Right lung (tissue), 10 donors: ENCODE measurements at places on chromosomes 13 and 19. TPM values are rescaled to one million over a fixed set of nuclear protein-coding genes. Genes with fewer than 3 reads are reported as not detected.

DNA sequence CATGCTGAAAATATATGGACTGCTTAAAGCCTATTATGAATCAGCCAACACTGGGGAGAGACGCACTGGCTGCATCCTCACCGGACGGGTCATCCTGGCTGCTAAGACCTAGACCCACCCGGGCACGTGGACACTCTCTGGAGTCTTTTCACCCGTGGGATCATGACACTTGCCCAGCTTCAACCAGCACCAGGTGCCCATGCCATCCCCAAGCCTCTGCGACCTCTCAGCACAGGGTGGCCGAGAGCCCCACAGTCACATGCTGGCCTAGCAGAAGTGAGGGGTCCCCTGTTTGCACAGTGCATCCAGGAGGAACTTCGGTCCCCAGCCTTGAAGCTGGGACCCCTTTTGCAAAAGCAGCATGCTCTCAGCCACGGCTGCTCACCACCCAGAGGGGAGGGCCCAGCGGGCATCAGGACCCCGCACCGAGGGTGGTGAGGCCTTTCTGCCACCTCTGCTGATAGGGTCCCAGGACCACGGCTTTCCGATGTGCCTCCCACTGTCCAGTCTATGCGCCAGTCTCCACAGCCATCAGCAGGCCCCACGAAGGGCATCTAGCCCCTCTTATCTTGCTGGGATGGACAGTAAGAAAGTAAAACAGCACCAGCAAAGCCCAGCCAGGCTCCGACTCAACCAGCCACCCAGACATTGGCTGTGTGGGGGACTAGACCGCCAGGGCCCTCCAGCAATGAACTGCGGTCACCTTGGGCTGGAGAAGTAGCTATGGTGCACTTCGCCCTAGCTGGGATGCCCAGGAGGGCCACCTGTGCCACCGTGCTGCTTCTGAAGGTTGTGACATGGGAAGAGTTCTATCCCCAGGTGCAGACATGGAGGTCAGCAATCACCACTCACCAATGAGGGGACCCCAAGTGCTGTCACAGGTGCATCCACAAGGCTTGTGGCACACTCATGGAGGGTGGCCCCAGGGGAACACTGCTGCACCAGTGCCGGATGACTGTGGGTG is 73.1 kb downstream of the CEBPG start:
- no peak for DNase-seq

- DNase-seq = no peak
Measured at GRCh38 chr19:16042533-16043085, 33.7 kb upstream of the TPM4 start.

- no peak for DNase-seq
Measured at GRCh38 chr13:46526740-46527139, 26.2 kb upstream of the LRCH1 start.

GRCh38 chr13:51729866-51730553 is 74.0 kb downstream of the DHRS12 start:
- DNase-seq = peak; percentile 57

DNA sequence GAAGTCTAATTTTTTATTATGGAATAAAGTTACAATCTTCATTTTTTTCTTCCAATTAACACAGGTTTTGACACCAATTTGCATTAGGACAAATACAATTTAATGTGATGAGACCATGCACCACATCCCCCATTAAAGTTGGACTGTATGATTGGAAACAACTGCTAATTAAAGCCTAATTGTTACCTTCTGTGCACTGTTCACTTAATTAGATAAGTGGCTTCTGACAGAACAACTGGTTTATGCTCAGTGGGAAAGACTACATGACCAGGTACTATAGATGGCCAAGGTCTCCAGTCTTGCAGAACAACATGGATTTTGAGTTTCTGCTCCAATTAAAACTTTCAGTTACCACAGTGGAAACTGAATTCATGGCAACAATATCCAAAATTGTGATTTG is 198.1 kb downstream of the FGF14 start:
- DNase-seq = no peak

- no peak for DNase-seq
Measured at GRCh38 chr13:77696006-77696878, 1.2 kb upstream of the SLAIN1 start.

GRCh38 chr13:41981951-41982715 is 21.2 kb upstream of the VWA8 start:
- peak; percentile 36 for DNase-seq

DNA sequence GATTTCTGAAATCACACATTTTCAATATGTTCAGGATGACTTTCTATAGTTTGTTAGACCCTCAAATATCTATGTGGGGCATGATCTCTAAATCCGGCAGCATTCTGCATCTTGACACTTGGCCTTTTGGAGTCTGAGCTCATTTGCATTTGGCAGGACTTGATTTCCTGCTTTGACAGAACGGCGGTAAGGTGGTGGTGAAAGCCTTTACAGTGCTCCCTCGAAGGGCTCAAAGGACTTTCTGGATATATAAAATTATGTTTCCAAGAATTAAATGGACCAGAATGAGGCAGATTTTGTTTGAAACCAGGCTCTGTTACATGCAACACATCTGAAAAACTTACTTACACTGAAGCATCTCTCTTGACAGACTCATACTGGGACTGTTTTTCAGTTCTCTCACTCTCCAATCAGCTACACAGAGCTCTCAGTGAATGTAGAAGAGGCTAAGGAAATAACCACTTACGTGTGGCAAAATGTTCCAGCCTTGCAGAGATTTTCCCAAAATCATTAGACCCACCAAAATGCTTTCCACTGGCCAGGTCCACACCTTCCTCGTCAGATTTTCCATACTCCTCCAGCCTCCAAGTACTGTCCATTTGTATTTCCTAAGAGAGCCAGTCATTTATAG is 207.2 kb downstream of the SPRY2 start:
- no peak for DNase-seq

The SIGLECL1 gene
- not detected for polyA plus RNA-seq
